ENCODE measurements at places on chromosomes 4 and X.

DNA sequence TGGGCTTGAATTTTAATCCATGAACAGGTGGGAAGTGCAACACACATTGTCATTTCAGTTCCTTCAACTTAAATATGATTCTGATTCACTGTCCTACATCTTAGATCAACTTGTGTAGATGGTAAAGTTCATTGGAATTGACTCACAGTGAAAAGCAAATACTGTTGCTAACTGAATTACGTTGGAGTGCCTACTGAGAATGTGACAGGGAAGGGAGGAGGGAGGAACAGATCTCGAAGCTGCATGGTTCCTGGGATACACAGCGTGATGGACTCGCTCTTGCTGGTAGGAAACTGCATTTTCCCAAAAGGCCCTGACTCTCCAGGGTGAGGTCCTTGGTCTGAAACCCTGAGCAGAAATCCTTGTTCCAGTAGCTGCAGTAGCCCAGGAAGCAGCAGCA is 284.2 kb downstream of the USP46 start:
- DNase-seq, result no peak

DNA sequence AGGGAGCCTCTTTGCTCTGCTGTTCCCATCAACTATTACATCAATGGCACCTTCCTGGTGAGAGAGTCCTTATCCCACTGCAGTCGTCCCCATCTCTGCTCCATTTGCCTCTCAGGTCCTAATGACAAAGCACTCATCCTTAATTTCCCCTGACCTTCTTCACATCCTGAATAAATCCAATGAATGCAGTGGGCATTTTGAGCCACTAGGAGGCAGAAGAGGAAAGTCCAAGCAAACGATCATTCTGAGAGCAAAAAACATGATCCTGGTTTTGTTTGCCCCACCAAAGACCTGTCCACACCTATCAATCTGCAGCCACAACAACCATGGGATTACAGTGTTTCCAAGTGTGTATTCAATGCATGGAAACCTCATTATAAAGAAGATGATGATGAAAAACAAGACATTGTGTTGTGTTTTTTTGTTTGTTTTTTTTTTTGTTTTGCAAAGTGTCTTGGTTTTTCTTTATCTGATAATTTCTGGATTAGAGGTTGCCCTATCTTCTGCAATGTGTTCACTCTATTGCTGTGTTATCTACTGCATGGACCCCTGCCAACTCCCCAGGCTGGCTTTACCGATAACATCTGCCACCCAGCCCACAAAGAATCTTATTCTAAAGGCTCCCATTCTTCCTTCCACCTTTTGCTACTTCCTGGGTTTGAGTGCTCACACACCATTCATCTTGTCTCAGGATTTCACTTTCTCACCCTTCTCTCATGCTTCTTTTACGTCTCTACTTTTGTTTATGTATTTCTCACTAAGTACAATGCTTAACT is 207.2 kb downstream of the NLGN4X start:
- no peak for DNase-seq

DNA sequence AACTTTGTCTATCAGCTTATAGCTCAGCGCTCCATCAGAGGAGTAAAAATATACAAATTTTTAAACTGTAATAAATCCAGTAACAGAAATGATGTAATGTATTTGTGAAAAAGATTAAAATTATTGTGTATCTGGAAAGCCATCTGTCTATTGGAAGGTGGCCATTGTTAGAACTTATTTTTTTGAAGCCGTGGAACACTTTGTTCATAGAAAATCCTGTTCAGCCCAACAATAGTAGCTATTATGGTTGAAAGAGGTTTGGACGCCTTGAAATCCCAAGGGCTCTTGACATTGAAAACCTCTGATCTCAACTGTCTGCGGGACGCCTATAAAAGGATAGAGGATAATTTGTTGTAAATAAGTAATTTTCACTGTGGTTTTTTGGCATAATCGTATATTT is 98.3 kb downstream of the RAPGEF2 start:
- no peak for DNase-seq

DNA sequence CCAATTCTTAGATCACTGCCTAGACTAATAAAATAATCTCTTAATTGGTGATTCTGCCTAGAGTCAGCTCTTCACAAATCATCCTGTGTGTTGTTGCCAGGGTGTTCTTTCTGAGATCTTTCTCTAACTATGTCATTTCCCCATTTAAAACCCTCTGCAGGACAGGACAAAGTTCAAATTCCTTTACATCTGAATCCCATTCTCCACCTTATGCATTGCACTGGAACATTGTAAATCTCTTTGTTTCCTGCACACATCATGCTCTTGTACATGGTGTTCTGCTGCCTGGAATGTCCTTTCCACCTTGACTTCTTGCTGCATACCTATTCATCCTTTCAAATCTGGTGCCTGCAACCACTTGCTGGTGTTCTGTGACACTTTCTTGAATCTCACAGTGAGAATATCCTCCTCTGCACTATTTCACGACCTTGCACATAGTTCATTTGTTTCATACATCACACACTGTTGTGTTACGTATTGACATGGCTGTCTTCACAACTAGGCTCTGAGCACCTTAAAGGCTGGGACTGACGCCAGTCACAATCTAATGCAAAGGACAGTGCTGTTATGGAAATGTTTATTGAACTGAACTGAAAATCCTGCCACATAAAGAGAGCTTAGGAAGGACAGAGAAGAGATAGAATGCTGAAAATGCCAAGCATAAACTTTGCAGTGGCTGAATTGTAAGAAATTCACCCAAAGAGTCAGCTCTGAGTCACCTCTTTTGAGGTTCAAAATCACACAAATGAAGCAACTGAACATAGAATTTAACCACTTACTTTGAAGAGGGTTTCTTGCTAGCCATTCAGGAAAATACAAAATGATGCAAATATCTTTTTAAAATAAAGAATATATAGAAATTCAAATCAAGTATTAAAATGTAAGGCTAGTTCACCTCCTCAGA is 26.4 kb upstream of the SMIM14 start:
- DNase-seq, result no peak

GRCh38 chr4:76605099-76605563 is 170.1 kb downstream of the SHROOM3 start:
- DNase-seq, result no peak

- DNase-seq, result no peak
Observed at GRCh38 chr4:1599491-1600210, 84.5 kb downstream of the FAM53A start.

GRCh38 chrX:42237956-42238355 is 314.6 kb upstream of the CASK start:
- DNase-seq, result no peak

DNA sequence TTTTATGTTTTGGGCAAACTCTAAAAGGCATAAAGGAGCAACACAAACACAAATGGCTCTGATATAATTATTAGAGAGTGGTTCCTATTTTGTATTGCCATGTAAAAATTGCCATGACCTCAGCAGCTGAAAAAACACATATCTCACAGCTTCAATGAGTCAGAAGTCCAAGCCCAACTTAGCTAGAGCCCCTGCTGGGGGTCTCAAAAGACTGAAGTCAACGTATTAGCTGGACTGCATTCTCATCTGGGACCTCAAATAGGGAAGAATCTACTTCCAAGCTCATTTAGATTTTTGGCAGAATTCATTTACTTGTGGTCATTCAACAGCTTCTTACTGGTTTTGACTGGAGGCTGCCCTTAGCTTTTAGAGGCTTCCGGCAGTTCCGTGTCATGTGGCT is 47.4 kb downstream of the FREM3 start:
- no peak for DNase-seq

GRCh38 chr4:29336861-29337260 is 1383.3 kb upstream of the PCDH7 start:
- no peak for DNase-seq

DNA sequence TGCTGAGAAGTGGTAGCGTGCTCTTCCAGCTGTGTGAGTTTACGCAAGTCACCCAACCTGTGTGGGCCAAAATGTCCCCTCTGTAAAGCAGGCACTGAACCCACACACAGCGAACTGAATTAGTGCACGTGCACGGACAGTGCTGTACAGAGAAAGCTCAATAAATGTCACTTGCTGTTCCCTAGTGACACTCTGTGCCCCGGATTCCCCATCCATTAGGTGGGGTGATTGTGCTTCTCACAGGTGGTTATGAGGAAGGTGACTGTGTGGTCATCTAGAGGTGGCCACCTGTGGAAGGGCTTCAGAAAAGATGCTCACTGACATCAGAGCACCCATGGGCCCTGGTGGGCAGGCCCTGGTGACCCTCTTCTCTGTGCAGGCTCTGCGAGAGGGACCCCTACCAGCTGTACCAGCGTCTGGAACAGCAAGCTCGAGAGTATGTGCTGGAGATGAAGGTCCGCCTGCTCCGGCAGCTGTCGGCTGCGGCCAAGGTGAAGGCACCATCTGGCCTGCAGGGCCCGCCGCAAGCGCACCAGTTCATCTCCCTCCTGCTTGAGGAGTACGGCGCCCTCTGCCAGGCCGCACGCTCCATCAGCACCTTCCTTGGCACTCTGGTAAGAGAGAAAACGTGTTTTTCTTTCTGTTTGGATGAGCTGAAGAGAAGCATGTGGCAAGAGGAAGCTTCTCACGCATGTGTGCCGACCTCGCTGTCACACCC is 94.3 kb downstream of the FAM193A start:
- DNase-seq, result no peak

DNA sequence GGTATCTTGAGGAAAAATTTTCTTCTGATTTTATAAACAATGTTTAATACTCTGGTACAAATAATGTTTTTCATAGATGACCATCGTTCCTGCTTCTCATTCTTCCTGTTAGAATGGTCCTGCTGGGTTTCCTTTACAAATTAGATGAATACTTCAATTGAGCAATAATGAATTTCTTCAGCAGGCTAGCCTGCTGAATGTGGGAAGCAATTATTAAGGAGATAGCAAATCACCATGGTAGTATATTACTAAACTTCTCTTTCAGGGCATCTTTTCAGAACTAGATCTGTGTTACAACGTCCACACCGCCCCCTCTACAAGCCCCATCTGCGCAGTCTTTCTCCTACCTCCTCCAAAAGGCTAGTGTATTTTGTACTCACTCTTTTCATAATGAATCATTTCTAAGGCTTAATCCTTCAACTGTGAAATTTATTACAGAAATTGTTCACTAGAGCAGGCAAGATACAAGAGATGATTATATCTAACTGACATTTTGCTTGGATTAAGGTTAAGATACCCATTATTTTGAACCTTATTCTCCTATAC is 38.4 kb downstream of the GPRIN3 start:
- DNase-seq, result no peak

GRCh38 chrX:67338262-67338661 is 205.6 kb upstream of the AR start:
- no peak for DNase-seq

GRCh38 chrX:39442332-39442731 is 641.1 kb downstream of the MID1IP1 start:
- DNase-seq, result no peak

GRCh38 chr4:67549123-67549522 is 3.8 kb upstream of the CENPC start:
- no peak for DNase-seq

DNA sequence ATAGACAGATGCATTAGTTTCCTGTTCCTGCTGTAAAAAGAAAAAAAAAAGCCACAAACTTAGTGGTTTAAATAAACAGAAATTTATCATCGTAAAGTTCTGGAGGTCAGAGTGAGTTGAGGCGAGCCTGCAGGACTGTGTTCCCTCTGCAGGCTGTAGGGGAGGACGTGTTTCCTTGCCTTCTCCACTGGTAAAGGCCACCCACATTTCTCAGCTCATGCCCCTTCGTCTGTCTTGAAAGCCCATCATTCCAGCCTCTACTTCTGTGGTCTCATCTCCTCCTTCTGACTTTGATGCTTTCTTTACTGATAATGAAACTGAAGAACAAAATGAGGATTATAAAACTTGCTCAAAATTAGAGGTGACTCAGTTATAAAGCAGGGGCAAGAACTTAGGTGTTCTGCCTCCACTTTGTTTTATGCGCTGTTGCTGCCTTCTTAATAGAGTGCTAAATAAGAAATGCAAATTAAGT is 143.0 kb downstream of the STIM2 start:
- DNase-seq, result no peak

- DNase-seq, result no peak
Observed at GRCh38 chrX:112113460-112113859, 30.9 kb upstream of the TRPC5 start.

DNA sequence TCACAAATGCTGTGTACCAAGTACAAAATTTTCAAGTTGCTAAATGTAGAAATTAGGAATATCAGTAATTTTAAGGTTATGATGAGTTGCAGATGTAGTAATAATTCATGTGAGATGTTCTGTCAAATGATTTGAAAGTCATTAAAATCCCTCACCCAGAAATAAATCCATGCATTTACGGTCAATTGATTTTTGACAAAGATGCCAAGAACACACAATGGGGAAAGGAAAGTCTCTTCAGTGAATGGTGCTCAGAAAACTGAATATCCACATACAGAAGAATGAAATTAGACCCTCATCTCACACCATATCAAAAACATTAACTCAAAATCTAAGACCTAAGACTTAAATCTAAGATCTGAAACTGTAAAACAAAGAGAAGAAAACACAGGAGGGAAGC is 12.9 kb upstream of the BMPR1B start:
- no peak for DNase-seq

GRCh38 chr4:70946939-70947338 is 44.8 kb downstream of the MOB1B start:
- no peak for DNase-seq

GRCh38 chr4:176084769-176085168 is 19.1 kb downstream of the WDR17 start:
- DNase-seq, result no peak

- no peak for DNase-seq
Observed at GRCh38 chr4:40059362-40059761, 2.7 kb downstream of the N4BP2 start.

GRCh38 chrX:10356979-10357378 is 200.2 kb downstream of the CLCN4 start:
- no peak for DNase-seq

- DNase-seq, result no peak
Observed at GRCh38 chrX:15956681-15957080, 102.1 kb upstream of the AP1S2 start.

GRCh38 chr4:122764071-122764820 is 31.7 kb downstream of the BBS12 start:
- no peak for DNase-seq

DNA sequence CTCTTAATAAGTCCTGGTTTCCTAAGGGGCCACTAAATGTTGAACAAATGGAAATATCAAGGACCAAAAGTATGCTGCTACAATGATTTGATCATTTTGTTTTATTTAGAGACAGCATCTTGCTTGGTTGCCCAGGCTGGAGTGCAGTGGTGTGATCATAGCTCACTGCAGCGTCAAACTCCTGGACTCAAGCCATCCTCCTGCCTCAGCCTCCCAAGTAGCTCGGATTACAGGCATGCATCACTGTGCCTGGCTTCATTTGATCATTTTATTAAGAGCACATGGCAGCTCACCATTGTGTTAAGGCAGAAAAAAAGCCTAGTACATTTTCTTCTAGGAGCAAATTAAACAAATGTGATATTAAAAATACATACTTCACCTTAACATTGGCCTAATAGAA is 52.7 kb downstream of the DCLK2 start:
- no peak for DNase-seq

DNA sequence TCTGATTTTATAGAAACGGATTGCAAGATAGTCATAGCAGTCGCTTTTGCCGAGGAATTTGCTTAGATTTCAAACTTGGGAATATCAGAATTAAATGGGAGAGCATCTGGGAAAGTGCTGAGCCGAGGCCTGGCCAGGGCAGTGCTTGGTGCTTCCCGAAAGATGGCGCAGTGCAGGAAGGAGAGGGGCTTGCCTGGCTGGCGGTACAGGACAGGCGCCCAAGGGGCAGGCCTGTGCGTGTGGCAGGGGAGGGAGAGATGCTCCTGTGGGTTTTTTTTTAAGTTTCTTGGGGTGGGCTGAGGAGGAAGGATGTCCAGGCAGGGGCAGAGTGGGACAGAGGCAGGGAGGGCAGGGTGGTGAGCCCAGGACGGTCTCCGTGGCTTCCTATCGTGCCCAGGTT is 241.1 kb downstream of the AFAP1 start:
- DNase-seq, result no peak

Measured in CMK (cell line).